Activated naive CD4-positive, alpha-beta T cell treated with anti-CD3 and anti-CD28 coated beads, Interleukin-2, amount 10 ng/mL, durations not matched to agents 5 hours and 36 hours (primary cell): ENCODE measurements at places on chromosomes 16 and 17. TPM values are rescaled to one million over a fixed set of nuclear protein-coding genes. Genes with fewer than 3 reads are reported as not detected.

Gene KRT24
- not detected for total RNA-seq

Gene C1QTNF1
- total RNA-seq: not detected

Gene CTRB2
- not detected for total RNA-seq

Gene MNT
- 34.6 TPM for total RNA-seq

Gene GDPD3
- total RNA-seq: 14.1 TPM

Gene KRT20
- not detected for total RNA-seq

Gene G6PC1
- total RNA-seq: not detected

Gene PYCARD
- total RNA-seq: 92.6 TPM

Gene LDHD
- total RNA-seq: 0.33 TPM

Gene RHBDL1
- total RNA-seq: 1.6 TPM

Gene ABCA9
- total RNA-seq: not detected

Gene SLC35G6
- not detected for total RNA-seq

Gene OTOP3
- total RNA-seq: not detected

Gene PRR35
- total RNA-seq: not detected

Gene CLEC18A
- total RNA-seq: 2.1 TPM

Gene ACAP1
- 785 TPM for total RNA-seq

Gene CA4
- total RNA-seq: not detected

Gene PLCD3
- 2.4 TPM for total RNA-seq

Gene MYO15A
- total RNA-seq: 0.38 TPM

Gene NDE1
- 124 TPM for total RNA-seq

Gene KRTAP4-8
- total RNA-seq: not detected

Gene PHF12
- 72.6 TPM for total RNA-seq

Gene MPO
- total RNA-seq: not detected

Gene VASN
- not detected for total RNA-seq

Gene ZNF750
- total RNA-seq: not detected

Gene SYNGR3
- 2.2 TPM for total RNA-seq

Gene DPEP3
- total RNA-seq: not detected

Gene PROCA1
- total RNA-seq: 8.2 TPM

Gene C16orf54
- 114 TPM for total RNA-seq

Gene GAST
- total RNA-seq: not detected

Gene IGFALS
- not detected for total RNA-seq

Gene CDH8
- not detected for total RNA-seq

Gene ACSM2A
- not detected for total RNA-seq

Gene MVD
- total RNA-seq: 114 TPM

Gene CAVIN1
- 1.4 TPM for total RNA-seq
